ENCODE measurements at places on chromosomes 6 and 20.

GRCh38 chr20:62776692-62777527, 19.4 kb upstream of the MRGBP start:
- DNase-seq, result peak; percentile 77

DNA sequence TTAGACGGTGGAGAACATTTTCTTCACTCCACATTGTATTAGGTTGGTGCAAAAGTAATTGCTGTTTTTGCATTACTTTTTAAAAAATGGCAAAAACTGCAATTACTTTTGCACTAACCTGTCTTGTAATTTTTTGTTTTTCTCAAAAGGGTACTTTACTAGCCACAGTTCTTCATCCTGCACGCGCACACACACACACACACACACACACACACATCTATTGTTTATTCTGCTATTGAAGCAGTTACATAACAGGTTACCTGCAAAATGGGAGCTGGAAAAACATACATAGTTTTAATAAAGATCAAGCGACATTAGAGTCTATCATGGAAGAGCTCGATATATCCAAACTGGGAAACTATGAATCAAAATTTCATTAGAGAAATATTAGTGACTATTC, 235.2 kb downstream of the SIM1 start:
- DNase-seq, result no peak

GRCh38 chr6:150528648-150529285, 70.9 kb upstream of the PLEKHG1 start:
- DNase-seq, result no peak

DNA sequence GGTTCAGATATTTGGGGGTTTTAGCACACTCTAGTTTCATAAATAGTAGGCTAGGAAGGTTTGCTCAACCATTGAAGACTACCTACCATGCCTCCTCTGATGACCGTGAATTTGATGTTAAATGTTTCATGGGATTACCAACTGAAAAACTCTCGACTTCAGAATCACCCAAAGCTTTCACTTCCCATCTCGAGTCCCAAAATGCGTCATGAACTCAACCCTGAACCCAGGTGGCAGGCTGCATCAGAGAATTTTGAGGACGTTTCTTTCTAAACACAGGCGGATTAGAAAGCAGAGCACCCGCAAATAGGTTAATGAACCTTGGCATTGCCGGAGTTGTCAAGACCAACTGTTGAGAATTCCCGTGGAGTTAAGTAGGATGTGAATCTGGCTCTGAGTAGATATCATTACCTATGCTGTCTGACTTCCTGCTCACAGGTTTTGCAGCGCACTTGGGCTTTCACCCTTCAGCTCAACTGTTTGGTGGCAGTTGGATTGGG, 98.4 kb upstream of the ADTRP start:
- no peak for DNase-seq

DNA sequence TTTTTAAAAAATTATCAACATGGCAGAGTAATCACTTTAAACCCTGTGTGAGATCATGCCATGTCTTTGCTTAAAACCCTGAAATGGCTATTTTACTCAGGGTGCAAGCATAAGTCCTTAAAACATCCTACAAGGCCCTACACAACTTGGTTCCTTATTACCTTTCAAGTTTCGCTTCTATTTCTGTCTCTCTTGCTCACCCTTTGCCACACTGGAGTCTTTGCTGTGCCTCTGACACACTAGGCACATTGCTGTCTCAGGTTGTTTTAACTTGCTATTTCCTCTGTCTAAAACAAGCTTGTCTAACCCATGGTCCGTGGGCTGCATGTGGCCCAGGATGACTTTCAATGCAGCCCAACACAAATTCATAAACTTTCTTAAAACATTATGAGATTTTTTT, 55.6 kb downstream of the KIAA0408 start:
- DNase-seq, result no peak

DNA sequence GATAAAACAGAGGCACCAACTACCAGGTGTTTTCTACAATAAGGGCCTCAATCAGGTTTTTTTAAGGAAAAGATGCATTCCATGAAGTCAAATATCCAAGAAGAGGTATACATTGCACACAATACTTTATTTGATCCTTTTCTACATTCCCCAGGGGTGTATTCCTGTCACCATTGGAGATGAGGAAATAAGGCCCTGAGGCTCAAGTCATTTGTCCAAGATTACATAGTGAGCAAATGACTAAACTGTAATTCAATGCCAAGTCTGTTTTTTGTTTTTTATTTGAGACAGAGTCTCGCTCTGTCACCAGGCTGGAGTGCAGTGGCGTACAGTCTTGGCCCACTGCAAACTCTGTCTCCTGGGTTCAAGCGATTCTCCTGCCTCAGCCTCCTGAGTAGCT, 69.2 kb upstream of the CDYL start:
- DNase-seq, result no peak

DNA sequence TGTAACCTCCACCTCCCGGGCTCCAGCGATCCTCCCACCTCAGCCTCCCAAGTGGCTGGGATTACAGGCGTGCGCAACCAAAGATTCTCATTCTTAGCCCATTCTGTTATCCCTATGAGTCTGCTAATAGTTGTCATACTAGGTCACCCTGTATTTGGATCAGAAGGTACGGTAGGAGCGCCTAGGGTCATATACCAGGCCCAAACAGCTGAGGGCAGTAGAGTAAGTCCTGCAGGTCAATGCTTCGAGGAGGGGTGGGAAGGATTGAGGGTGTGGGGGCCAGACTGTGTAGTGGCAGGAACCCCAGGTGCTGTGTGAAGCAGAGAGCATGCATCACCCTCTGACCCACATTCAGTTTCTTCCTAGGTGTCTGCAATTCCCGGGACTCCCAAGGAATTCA, 22.7 kb upstream of the POU5F1 start:
- no peak for DNase-seq

DNA sequence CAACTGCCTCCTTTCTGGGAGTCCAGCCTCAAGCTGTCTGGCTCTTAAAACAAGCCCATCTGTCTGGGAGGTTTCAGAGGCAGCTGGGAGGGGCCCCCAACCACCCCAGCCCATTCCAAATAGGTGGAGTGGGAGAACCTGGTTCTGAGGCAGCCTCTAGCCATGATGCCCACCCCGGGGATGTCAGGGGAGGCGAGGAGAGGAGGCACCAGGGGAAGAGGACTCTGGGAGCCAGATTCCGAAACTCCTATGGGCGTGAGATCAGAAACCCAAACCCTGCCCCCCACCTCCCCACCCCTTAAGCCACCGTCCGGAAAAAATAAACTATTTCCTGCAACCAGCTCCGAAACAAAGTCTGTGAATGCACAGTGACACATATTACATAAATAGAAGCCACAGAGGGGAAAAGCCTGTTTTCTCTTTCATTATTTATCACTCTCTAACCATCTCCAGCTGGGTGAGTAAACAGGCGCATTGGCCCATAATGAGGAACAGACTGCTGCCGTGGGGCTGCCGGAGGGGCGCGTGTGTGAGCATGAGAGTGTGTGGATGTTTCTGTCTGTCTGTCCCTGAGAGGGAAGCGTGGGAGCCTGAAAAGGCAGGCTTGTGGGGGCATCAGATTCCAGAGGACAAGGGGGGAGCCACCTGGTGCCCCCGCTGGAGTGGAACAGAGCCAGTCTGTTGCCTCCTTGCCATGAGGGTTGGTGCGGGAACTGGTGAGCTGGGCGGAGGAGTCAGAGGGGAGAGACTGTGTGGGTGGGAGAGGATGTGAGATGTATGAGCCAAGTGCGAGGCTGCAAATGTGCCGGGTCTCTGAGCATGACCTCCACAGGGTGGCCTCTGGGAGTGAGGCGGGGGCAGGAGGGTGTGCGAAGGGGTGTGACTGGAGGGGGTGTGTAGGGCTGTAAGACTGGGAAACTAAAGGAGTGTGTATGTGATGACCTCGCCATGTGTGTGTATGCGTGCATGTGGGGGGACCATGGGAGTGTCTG, 14.3 kb upstream of the FOXP4 start:
- DNase-seq, result peak; percentile 42

DNA sequence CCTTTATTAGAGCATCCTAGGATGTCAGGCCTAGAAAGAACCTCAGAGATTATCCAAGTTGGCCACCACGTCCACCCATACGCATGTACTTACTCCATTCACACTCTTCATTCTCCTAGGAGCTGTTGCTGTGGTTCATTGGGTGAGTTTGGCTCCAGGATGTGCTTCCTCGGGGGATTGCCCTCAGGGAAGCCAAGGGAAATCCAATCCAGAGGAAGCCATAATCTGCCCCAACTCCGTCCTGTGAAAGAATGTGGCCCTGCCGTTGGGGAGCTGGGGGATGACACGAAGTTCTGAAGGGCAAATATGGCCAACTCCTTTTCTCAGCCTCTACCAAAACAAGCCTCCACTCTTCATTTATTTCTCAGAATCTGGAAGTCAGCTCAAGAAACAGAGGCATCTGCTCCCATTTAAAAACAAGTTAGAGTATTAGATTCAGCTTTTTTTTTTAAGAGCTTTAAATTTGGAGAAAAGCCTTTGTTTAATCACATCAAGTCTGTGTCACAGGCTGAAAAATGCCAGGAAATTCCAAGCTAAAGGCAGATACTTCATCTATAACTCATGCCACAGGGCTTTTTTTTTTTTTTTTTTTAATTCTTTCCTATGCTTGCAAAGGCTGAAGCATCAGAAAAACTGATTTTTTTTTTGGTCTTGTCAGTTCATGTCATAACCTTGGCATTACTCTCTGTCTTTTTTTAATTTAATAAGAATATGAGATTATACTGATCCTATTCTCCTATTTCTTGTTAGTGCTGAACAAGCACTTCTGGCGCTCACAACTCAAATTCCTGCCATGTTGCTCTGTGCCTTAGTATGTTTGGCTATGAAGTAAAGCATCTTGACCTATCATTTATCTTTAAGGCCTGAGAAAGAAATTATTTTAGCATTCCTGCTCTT, 480.9 kb upstream of the MARCKS start:
- no peak for DNase-seq

- DNase-seq, result no peak
Observed at GRCh38 chr6:92806254-92806653, 613.1 kb downstream of the EPHA7 start.

GRCh38 chr6:30821862-30822784, 62.2 kb upstream of the DDR1 start:
- DNase-seq, result no peak

DNA sequence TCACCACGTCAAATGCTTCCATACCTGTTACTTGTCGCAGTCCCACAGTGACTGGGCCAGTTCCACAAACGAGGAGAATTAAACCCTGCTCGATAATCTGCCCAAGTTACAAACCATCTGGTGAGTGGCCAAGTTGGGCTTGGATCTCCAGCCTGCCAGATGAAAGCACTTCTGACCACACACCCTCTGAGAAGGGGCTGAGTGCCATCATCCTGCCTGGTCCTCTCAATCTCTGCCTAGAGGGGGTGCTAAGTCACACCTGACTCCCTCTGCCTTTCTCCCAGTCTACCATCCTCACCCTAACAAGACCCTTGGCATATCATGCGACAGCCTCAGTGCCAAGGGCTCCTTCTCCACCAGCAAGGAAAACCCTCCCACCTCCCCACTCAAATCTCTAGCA, 15.8 kb downstream of the RRP36 start:
- no peak for DNase-seq

- peak; percentile 44 for DNase-seq
Observed at GRCh38 chr6:28922821-28923317, 916 bp downstream of the TRIM27 start.

DNA sequence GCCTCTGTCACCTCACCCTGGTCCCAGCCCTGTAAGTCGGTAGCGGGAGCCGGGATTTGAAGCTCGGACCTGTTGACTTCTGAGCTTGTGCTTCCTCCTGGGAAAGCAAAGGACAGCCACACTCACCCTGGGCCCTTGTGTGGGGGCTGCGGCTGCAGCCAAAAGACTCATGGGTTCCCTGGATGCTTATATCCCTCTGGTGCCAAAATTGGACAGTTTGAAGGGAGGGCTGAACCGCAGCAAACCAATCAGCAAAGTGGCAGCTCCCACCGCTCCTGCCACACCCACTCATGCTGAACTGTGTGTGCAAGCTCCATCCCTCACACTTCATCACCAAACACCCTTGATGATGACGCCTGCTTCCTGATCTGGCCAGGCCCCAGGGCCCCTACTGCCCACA, 3.9 kb upstream of the CCN5 start:
- DNase-seq, result no peak

- DNase-seq, result no peak
Observed at GRCh38 chr6:166769648-166770047, 142.6 kb upstream of the RPS6KA2 start.

GRCh38 chr20:29410806-29411457, 1846.5 kb upstream of the DEFB115 start:
- no peak for DNase-seq

All from CD4-positive, alpha-beta T cell treated with Interleukin-15 for 1 hour (primary cell).